ENCODE measurements at places on chromosomes 1 and 21. TPM values are rescaled to one million over a fixed set of nuclear protein-coding genes. Genes with fewer than 3 reads are reported as not detected.

AGRN gene
- 7.1 TPM for total RNA-seq

GRCh38 chr1:205449750-205450443 lies 5.9 kb downstream of the BLACAT1 start:
- DNase-seq, result no peak

- no peak for DNase-seq
Measured at GRCh38 chr1:30507401-30508174, 215.8 kb downstream of the MATN1 start.

AMIGO1 gene
- 4.9 TPM for total RNA-seq

- DNase-seq, result no peak
Measured at GRCh38 chr1:205381305-205381704, 24.6 kb upstream of the KLHDC8A start.

DNA sequence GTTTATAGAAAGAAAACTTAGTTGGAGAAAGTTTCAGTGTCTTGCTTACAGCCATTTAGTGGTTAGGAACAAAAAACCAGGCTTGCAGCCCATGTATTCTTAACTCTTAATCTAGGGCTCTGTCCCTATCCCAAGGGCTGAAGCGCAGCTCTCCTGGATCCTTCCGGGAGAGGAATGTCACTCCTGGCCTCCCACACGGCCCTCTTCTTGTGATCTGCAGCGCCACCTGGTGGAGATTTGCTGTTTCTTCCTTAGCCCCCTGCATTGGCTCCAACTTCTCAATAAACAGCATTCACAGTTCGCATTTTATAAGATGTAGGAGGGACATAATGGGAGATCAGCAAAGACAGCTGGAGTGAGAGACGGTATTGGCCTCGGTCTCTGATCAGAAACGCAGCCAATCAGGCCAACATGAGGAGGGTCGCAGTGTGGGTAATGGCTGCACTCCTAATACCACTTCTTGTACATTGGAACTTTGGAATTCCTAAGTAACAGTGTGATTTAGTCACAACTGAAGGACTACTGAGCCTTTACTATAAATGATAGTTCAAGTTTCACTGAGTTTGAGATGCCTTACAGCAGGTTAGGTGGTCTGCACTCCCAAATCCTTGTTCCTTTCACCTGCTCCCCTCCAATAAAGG lies 283.4 kb downstream of the ASTN1 start:
- DNase-seq, result peak; percentile 3

DNA sequence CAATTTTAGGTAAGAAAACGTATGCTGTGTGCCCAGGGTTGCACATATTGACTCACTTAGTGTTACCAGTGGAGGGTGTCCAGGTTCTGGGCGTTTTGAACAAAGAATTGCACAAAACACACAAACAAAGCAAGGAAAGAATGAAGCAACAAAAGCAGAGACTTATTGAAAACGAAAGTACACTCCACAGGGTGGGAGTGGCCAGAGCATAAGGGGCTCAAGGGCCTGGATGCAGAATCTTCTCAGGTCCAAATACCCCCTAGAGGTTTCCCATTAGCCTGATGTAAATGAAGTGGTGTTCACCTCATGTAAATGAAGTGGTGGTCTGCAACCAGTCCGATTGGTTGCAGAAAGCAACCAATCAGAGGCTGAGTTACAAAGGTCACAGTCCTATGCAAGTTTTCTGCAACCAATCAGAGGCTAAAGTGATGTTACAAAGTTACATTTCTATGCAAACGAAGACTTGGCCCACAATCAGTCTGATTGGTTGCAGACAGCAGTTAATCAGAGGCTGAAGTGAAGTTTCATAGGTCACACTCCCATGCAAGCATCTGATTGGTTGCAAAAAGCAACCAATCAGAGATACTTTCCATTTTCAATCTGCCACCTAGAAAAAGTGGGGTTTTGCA lies 228.3 kb downstream of the ST6GALNAC3 start:
- no peak for DNase-seq

GRCh38 chr1:60637651-60638050 lies 444.7 kb upstream of the NFIA start:
- DNase-seq, result no peak

AUNIP gene
- total RNA-seq, result 7.4 TPM

GRCh38 chr21:15414057-15414456 lies 315.7 kb upstream of the USP25 start:
- no peak for DNase-seq

GRCh38 chr1:119227456-119227855 lies 87.0 kb upstream of the WARS2 start:
- no peak for DNase-seq

DNA sequence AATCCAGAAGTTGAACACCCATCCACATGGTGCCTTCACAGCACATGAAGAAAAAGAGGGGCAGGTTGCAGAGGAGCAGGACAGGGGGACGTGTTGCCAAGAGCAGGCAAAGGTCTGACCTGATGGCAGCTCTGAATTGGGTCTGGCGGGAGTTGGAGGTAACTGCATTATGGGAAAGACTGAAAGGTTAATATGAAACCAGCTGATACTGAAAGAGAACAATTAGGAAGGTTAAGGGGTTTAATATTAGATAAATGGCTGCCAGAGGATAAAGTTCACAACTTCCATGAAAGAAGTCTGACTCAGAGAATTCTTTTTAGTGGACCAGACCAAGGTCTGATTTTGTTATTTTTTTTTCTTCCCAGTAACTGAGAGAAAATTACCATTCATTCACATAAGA lies 76.1 kb downstream of the CD58 start:
- DNase-seq, result no peak

GRCh38 chr1:32893198-32894018 lies 7.1 kb downstream of the HPCA start:
- no peak for DNase-seq

OVAAL gene
- total RNA-seq, result not detected

GRCh38 chr1:72064196-72065075 lies 217.9 kb downstream of the NEGR1 start:
- DNase-seq, result no peak

A3GALT2 gene
- total RNA-seq, result not detected

DNA sequence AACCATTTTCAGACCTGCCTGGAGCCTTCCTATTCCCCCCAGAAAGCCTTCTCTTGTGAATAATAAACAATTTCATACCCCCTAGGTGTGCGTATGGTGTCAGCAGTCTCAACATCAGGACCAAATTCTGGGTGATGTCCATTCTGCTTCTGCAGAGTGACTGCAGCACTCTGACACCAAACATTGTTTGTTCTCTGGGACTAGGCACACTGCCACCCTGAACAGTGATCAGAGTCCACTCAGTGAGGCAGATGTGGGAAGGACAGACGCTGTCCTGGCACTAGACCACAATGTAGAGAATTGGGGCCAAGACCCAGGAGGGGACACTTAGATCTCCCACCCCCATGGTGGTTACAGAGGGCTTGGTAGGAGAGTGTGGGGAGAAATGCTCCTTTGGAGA lies 175.1 kb downstream of the BACH1 start:
- DNase-seq, result no peak

GRCh38 chr21:36535618-36536241 lies 55.8 kb upstream of the CLDN14 start:
- no peak for DNase-seq

DNA sequence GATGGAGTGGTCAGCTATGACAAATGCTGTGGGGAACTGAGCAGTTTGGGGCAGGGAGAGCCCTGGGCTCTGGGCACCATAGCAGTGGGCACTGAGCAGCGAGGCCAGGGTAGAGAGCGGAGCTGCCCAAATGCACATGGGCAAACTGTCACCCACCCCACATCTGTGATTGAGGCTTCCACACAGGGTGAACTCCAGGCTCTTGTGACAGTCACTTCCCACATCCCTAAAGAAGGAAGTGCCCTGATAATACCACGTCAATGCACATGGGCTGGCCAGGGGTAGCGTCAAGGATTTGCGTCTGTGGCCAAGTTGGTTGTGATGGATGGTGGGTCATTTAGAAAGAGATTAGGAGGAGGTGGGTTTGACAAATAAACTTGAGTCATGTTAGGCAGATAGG lies 2.6 kb upstream of the GUCA2B start:
- no peak for DNase-seq

DNA sequence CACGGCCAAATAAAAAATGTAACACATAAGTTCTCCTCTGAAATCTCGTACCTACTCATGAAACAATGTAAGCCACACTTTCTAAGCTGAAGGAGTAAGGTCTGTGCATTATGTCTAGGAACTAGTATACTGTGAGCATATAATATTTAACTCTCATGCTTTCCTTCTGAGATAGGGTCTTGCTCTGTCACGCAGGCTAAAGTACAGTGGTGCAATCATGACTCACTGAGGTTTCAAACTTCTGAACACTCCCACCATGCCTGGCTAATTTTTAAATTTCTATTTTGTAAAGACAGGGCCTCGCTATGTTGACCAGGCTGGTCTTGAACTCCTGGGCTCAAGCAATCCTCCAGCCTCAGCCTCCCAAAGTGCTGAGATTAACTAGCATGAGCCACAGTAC lies 71.3 kb downstream of the AHCTF1 start:
- DNase-seq, result no peak

GRCh38 chr1:14578156-14578555 lies 20.3 kb upstream of the KAZN start:
- DNase-seq, result no peak

CCDC30 gene
- 1.9 TPM for total RNA-seq

- no peak for DNase-seq
Measured at GRCh38 chr21:33027401-33028286, 1.9 kb downstream of the OLIG2 start.

GRCh38 chr1:54464031-54464476 lies 57.9 kb upstream of the SSBP3 start:
- no peak for DNase-seq

GBP5 gene
- 67.2 TPM for total RNA-seq

KNCN gene
- total RNA-seq, result not detected

- DNase-seq, result no peak
Measured at GRCh38 chr1:64006276-64007051, 197.0 kb upstream of the UBE2U start.

GRCh38 chr1:161900160-161900559 lies 123.5 kb downstream of the OLFML2B start:
- no peak for DNase-seq

DNA sequence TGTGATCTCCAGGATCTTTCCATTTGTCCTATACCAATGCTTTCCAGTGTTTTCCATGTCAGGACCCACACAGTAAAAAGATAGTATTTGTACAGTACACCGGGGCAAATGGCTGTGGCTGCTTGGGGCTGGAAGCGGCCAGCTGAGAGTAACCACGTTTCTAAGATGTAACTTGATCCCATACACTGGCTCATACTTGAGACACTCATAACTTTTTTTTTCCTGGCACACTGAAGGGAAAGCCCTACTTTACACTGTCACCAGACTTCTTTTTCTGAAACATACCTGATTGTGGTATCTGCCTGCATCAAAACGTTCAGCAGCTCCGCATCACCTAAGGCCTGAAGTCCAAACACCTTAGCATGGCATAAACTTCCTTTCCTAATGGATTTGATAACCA lies 21.6 kb downstream of the VPS13D start:
- DNase-seq, result no peak

DNA sequence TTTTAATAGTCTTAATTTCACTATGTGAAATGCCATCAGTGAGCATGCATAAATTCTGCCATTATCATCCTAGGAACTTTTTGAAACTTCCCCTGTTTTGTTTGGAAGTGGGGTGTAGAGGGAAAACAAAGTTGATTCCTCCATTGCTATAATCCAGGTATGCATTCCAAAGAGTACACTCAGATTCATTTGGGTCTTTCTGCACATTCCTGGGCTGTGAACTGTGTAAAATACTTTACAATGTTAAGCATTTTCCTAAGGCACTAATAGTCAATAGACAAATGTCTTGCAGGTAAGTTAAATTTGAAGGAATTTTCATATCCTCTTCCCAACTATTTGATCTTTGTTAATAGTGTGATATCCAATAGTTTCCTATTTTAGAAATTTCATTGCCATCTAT lies 36.2 kb downstream of the SGIP1 start:
- DNase-seq, result no peak

DNA sequence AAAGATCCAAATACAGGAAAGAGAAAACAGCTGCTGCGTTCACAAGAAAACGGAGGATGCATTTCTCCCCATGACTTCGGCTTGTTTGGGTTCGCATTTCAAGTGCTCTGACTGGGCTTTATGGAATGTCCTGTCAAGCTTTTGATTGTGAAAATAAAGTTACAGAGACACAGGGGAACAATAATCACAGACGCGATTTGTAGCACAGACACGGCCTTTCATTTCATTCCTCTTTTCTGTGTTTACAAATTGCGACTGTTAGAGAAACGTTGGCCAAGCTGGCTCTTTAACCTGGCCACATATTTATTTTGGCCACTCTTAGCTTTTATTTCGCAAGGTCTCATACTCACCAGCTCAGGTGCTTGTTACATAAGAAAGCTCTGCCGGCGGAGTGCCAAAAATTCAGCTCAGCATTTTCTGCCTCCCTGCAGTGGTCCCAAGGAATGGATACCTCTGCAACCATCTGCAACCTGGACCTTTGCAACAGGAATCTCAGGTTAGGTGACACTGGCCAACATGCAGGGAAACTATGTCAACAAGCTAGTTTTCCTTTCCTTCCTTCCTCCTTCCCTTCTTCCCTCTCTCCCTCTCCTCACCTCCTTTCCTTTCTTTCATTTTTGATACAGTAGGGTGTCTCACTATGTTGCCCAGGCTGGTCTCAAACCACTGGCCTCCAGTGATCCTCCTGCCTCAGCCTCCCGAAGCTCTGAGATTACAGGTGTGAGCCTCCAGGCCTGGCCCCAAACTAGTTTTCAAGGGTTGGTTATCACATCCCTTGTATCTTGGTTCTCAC lies 58.2 kb upstream of the SLC45A1 start:
- no peak for DNase-seq

GRCh38 chr1:58805716-58806571 lies 22.1 kb upstream of the JUN start:
- DNase-seq, result no peak

GRCh38 chr1:200724064-200724463 lies 14.6 kb upstream of the CAMSAP2 start:
- DNase-seq, result no peak

RGS4 gene
- total RNA-seq, result not detected

REG4 gene
- 3.0 TPM for total RNA-seq

GRCh38 chr1:154758346-154758745 lies 111.7 kb downstream of the KCNN3 start:
- DNase-seq, result no peak

DNA sequence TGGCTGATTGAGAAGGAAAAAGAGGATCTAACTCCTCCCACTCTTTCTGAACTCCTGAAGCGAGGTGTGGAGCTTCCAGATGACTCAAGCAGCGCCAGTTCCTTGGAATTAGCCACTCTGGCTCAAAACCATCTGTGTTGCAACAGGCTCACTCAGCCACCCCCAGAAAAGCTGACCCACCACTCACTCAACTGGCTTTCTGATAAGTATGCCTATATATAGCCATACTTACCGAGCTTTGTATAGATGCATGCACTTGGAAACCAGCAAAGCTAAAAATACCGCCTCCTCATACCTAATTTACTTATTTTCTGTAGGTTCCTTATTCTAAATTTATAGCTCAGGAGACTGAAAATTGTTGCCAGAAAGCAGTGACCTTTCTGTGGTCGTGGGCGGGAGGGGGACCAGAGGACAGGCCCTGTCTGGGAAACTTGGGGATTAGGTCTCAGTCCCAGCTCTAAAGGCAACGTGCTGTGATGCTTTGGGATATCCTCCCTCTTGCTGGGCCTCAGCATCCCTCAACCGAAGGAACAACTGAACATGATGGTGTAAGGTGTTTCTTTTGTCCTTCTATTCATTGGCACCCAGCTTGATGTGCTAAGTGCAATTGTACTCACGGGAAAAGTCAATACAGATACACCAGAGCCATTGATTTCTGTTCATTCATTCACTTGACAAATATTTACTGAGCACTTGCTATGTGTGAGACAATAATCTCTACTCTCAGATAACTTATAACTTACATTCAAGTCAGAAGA lies 65.7 kb downstream of the NENF start:
- no peak for DNase-seq

PSEN2 gene
- total RNA-seq, result 10.2 TPM

MFSD2A gene
- 23.8 TPM for total RNA-seq

- no peak for DNase-seq
Measured at GRCh38 chr1:180560868-180561600, 2.3 kb downstream of the OVAAL start.

SPRR2B gene
- total RNA-seq, result not detected
